CD4-positive, alpha-beta T cell treated with Interleukin-1 beta for 1 hour (primary cell): ENCODE measurements at places on chromosomes 1 and 21.

- DNase-seq: no peak
Observed at GRCh38 chr1:43539726-43540434, 9.2 kb downstream of the PTPRF start.

GRCh38 chr1:212782422-212783154 lies 9.0 kb downstream of the NSL1 start:
- peak; percentile 12 for DNase-seq

- DNase-seq: peak; percentile 100
Observed at GRCh38 chr21:42496120-42496838, at the start of gene RSPH1. RSPH1 (minus strand) TSS chr21:42496224; CDS start chr21:42496186, 38 bp downstream.

DNA sequence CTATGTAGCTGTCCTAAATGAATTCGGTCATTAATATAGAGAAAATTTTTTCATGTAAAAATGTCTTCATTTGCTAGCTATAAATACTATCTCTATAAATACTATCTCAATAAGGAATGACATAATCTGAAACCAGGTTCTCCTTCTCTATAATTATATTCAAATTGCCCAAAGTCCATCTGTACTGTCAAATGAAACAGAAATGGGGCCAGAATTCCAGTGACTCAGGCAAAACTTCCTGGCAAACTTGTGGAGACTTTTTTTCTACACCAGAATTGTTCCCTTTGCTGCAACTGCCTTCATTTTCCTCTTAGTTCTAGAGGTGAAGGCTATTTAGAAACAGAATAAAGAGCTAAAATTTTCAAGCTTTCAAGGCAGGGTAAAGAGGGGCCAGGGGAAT lies 152.5 kb downstream of the KCNH1 start:
- DNase-seq: no peak

GRCh38 chr1:112735752-112736151 lies 20.6 kb upstream of the PPM1J start:
- DNase-seq: no peak

- no peak for DNase-seq
Observed at GRCh38 chr1:202745323-202745888, 35.2 kb upstream of the SYT2 start.

GRCh38 chr1:52153010-52153409 lies 11.1 kb downstream of the ZFYVE9 start:
- no peak for DNase-seq

DNA sequence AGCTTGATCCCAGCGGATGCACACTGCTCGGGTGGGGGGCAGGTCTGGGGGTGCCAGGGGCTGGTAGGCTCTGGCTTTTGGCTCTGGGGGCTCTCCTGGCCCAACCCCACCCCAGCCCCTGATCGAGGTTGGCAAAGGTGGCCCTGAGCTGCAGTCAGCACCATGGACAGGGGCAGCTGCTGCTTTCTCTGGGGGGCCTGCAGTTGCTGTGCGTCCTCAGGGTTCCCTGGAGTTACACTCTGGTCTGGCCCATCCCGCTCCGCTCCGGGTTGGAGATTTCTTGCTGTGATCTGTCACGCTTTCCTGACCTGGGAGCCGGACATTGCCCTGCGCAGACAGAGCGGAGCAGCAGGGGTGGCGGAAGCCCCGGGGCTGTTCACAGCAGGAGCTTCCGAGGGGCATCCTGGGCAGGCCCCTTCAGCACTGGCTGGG lies 8.0 kb upstream of the PLCH2 start:
- DNase-seq: no peak

DNA sequence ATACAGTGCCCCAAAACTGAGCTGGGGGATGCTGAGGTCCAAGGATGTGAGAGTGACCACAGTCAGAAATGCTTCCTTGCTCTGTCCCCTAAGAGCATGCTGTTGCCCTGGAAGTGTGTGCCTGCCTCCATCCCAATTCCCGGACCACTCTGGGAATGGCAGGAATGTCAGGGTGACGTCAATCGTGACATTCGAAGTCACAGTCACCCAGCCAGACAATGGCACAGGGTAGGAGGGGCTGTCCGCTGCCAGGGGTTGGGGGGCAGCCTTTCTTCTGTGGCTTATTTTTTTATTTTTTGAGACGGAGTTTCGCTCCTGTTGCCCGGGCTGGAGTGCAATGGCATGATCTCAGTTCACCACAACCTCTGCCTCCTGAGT lies 22.3 kb downstream of the MEF2D start:
- no peak for DNase-seq

DNA sequence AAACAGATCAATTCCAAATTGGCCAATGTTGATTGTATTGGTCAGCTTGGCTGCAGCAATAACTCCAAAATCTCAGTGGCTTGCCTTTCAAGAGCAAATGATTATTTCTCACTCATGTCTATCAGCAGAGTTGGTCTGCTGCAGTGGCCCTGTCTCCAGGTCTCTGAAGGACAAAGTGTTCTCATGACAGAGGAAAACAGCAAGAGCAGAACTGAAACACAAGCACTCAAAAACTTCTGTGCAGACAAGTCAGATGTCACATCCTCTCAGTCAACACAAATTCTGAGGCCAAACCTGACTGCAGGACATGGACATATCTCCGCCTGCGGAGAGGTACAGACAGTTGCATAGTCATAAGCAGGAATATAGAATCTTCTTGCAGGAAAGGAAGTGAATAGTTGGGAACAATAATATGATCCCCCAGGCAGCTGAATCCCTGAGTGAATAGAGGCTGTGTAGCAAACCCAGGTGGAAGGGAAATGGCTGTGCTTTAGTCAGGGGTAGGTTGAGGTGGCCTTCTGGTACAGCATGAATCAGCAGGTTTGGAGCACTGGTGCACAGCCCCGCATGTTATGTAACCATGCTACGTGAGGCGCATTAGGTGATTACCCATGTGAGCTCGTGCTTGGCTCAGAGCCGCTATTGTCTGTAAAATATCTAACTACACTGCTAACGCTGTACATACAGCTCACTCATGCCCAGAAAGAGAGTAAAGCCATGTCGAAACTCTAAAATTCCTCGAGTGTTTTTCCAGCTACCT lies 17.1 kb upstream of the UBE2U start:
- DNase-seq: no peak

DNA sequence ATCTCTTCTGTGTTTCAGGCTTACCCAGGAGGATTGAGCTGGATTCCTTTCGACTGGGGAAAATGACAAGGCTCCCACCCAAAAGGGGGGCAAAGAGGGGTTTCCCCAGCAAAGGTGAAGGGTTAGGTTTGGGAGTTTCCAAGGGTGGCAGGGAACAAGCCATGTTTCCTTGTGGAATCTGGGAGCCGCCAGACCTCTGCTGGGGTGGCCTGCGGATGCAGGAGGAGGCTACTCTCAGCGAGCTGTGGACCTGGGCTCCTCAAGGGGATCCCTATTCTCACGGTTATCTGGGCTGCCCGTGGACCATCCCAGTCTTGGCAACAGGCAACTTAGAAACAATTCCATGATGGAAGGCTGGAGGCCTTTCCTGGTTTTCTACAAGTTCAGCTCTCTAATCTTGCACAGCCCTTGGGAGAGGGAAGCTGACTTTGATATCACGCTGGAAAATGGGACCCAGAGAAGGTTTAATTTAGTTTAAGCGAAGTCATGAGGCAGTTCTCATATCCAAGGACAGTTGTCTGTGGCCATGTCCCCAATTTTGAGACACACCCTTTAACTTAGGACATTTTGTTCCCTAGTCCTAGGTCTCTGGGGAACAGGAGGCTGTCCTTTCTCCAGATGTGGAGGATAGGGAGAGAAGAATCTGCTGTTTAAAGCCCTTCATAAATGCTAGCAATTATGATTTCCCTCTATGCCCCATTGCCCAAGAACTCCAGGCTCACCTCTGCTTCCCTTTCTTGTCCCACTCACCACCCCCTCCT lies 24.7 kb upstream of the STUM start:
- no peak for DNase-seq

DNA sequence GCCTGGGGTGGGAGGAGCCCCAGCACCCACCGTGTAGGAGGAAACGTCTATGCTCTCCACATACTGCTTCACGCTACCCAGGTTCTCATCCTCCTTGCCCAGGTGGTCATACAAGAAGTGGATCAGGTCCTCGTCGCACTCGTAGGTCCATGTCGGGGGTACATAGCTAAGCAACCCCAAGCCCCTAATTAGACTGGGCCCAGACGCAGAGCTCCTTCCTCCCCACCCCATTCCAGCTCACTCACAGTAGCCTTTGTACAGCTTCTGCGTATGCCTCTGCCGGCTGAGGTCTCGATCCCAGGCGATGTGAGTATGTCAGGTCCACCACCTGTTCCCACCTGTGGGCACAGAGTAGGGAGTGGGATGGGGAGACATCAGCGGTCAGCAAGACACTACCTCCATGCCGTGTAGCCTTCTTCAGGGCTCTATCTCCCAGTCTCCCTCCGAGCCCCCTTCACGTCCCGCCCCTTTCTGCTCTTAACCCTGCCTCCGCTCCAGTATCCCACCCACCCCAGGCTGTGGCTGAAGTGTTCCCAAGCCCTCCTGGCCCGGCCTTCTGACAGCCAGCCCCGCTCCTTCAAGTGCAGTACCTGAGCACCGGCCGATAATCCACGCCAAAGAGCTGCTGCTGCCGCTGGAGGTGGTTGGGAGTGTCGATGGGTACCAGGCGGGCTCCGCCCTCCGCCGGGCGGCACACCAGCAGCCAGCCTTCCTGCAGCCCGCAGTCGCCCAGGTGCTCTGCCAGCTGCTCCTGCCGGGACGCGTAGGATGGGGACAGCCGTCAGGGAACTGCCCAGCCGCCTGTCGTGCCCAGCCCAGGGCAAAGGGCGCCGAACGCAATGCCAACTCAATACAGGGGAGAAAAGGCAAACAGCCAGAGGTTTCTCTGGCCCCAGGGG lies 919 bp downstream of the HECTD3 start:
- no peak for DNase-seq

- DNase-seq: no peak
Observed at GRCh38 chr1:204455831-204456145, 38.8 kb downstream of the PIK3C2B start.

DNA sequence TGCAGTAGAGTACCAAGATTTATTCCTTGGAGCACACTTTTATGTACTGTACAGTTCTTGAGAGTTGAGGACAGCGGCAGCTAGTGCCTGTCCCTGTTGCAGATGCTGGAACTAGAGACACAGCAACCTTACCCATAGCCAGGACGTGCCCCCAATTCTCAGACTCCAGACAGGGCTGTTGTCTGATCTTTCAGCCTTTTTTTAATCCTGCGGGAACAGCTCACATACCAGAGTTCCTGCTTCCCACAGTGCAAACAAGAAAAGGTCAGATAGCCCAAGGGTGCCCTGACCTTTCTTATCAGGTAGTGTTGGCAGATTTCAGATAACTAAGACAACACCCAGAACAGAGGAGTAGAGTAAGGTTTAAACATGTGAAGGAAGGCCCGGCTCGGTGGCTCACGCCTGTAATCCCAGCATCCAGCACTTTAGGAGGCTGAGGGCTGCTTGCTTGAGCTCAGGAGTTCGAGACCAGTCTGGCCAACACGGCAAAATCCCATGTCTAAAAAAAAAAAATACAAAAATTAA lies 78.5 kb downstream of the DOP1B start:
- DNase-seq: no peak

DNA sequence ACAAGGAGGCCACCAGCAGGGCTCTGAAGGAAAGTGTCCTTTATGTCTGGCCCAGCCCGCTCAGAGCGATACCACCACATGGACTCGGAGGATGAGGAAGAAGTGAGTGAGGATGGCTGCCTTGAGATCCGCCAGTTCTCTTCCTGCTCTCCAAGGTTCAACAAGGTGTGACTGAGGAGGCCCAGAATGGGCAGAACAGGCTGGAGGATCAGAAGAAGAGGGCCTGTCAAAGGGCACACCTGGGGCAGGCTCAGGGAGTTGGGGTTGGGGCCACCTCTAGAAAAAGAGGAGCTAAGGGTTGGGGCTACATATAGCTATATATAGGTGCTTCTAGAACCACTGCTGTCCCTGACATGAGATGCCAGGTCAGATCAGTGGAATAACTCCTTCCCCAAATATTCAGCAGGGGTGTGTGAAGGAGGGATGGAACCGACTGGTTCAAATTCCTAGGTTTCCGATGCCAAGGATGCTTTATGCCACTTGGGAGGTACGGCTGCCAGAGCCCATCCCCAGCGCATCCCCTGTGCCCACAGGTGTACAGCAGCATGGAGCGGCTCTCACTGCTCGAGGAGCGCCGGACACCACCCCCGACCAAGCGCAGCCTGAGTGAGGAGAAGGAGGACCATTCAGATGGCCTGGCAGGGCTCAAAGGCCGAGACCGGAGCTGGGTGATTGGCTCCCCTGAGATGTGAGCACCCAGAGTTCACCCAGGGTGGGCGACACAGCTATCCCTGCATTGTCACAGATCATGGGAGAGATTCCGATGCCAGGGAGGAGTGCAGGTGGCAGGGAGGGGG lies 102.2 kb downstream of the PIK3R3 start:
- no peak for DNase-seq

- no peak for DNase-seq
Observed at GRCh38 chr1:107633596-107633995, 331.4 kb downstream of the VAV3 start.
